Stimulated activated CD4-positive, alpha-beta T cell treated with anti-CD3 and anti-CD28 coated beads, TNF-alpha, amount 100 ng/mL, for 1 hour (primary cell): ENCODE measurements at places on chromosomes 16 and 17.

DNA sequence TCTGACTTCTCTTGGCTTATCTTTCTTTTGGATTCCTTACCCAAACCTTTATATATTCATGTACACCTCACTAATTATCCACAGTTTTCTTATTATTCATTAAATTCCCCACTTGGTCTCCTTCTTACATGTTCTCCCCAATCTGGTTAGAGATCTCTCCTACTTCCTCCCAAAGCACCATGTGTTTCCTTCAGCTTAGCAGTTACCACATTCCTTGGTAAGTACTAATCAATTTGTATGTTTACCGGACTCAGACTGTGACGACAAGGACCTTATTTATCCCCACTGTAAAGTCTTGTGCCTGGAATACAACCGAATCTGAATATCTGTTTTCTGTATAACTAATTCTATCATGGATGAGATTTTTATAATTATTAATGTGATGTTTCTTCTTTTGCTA is 389.5 kb downstream of the KCNJ2 start:
- no peak for DNase-seq

DNA sequence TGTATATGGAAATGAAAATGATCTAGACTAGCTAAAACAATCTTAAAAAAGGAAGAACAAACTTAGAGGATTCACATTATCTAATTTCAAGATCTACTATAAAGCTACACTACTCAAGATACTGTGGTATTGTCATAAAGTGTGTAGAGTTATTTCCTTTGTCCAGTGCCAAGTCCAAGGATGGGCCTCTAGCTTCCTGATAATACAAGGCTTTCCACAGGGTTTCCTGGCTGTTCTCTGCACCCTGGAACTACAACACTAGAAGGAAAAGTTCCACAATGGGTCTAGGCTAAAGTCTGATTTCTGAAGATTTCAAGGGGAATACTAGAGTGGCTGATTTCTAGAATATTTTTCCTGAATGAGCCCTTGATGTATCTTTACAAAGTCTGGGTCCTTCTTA is 34.2 kb downstream of the TBC1D3B start:
- no peak for DNase-seq

DNA sequence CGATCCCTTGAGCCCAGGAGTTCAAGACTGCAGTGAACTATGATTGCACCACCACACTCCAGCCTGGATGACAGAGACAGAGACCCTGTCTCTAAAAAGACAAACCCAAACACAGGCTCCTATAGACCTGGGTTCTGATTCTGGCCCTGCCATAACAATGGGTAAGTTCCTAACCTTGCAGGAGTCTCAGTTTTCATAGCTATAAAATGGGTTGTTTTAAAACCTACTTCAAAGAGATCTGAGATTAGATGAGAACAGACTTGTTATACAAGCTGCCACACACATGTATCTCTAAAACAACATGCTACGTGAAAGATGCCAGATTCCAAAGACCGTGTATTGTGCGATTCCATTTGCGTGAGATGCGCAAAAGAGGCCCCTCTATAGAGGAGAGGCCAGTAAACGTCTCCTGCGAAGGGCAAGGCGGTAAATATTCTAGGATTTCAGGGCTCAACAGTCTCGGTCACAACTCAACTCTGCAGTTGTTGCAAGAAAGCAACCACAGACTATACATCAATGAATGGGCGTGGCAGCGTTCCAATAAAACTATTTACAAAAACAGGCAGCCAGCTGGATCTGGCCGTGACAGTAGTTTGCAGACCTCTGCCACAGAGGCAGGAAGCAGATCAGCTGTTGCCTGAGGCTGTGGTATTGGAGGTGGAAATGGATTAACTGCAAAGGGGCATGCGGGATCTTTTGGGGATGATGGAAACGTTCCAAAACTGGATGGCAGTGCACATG is 5.9 kb downstream of the CORO7 start:
- DNase-seq = no peak

GRCh38 chr17:66649818-66650543 is 184.9 kb upstream of the CACNG5 start:
- DNase-seq = no peak

DNA sequence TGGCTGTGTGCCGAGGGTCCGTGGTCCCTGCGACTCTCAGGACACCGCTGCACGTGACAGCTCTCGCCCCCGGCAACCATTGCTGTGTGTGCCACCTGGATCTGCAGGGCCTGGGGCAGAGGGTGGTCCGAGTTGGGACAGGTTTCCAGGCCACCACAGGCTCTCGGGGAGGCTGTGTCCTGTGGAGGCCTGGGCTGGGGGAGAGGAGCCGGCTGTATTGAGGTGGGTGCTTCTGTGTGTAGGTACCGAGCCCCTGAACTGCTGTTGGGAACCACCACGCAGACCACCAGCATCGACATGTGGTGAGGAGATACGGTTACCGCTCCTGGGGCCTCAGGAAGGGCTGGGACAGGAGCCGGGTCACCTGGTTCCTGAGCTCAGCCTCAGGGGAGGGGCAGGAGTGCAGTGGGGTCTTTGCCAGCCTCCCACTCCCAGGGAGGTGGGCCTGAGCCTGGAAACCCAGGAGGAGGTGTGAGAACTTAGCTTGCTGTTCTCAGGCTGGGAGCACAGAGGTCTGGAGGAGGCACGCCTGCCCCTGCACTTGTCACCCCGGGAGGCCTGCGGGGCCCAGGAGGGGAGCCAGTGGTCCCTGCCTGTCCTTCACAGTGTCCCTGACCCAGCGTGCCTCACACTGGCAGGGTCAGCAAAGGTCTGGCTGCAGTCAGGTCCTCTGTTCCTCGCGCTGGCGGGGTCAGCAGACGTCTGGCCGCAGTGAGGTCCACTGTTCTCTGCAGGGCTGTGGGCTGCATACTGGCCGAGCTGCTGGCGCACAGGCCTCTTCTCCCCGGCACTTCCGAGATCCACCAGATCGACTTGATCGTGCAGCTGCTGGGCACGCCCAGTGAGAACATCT is 7.3 kb downstream of the SPATA2L start:
- no peak for DNase-seq

GRCh38 chr17:80758481-80759376 is 214.1 kb downstream of the RPTOR start:
- no peak for DNase-seq

DNA sequence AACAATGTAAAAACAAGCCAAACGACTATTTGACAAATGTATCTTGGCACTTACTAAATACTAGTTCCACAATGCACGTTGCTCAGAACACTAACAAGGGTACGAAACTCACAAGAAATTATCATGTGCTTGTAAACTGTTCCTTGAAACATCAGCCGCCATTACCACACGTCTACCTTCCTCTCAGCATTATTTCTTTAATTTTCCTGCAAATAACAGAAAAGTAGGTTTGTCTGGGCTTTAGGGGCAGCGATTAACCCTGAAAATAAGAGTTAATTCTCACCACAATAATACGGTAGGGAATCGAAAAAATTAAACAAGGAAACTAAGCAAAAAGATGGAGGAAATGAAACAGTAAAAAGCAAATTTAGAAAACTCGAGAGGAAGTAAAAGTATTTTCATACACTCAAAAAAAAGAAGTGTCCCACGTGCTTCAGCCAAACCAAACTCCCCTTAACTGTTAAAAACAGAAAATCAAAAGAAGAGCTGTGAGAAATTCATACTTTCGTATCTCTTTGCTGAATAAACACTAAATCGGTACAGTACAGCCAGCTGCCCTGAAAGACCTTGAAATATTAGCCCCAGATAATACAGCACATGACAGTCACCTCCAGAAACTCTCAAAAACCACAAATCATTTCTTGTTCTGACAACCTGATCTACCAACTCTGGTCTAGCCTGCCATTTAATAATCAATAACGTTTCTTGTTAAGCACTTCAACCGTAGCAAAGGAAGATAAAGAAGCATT is 1.2 kb downstream of the ARHGAP17 start:
- DNase-seq = no peak

DNA sequence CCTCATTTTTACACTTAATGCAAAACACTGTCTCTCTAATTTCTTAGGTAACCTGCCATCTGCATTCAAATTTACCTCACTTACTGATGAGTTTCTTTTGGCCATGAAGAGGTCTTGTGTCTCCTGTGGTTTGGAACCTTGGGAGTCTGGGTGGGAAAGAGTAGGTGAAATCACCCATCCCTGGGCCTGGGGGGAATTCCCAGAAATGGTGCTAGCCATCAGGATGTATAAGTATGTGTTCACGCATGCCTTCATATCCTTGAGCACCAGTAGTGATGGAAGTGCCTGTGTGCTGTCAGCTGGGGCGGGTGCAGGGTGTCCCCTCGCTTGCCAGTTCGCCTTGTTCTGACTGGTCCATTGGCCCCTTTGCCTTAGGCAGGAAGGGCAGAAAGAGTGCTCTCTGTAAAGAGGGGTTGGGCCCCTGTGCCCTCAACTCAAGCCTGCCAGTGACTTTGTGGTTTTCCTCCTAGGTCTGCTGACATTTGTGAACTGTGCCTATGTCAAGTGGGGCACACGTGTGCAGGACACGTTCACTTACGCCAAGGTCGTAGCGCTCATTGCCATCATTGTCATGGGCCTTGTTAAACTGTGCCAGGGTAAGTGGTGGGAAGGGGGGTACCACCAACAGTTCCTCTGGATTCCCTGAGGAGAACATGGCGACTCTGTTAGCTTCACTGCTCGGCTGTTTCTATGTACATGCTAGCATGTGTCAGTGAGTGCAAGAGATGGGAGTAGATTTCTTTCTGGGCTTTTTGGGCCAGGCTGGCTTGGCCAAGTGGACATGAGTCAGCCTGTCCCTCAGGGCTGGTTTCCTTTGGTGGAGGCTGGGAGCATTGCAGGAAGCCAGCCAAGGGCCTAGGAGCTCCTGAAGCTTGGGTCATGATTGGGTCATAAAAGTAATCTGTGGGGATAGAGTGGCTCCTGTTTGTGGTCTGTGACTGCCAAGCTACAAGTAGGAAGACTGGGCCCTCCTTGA is 23.2 kb downstream of the SLC7A6OS start:
- no peak for DNase-seq
